ENCODE measurements at places on chromosomes 5 and 9.
A peak's percentile ranks its signal among the peaks of the same experiment; 100 is the strongest.

DNA sequence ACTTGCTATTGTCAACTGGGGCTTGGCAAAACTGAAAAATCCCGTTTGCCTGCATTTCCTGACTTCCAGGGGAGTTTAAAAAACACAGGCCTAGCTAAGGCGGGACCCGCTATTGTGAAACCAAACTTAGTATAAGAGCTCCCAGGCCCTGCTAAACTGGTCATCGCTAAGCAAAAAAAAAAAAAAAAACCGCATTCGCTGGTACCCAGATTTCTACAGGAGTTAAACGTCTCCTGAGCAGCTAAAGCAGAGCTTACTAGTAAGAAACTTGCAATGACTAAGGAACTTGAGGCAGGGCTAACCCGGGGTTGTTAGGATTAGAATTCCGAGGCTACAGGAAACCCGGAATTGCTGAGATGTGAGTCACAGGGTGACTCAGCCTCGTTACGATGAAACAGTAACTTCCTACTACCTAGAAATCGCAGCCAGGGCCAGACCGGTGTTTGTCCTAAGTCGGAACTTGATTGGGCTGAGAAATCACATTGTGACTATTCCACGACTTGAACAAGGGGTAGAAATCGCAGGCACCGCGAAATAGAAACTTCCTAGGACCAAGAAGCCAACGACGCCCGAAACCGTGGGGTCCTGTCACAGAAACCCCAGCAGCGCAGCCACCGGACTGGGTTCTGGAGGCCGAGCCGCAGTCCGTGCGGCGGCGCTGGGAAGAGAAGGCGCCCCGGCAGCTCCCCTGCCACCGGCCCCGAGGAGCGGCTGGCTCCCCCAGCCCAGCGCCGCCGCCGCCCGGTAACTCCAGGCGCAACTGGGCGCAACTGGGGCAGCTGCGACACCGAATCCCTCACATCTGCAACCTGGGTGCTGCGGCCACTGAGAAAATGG, 89.4 kb downstream of the ANXA2R start:
- peak; percentile 53 for DNase-seq

DNA sequence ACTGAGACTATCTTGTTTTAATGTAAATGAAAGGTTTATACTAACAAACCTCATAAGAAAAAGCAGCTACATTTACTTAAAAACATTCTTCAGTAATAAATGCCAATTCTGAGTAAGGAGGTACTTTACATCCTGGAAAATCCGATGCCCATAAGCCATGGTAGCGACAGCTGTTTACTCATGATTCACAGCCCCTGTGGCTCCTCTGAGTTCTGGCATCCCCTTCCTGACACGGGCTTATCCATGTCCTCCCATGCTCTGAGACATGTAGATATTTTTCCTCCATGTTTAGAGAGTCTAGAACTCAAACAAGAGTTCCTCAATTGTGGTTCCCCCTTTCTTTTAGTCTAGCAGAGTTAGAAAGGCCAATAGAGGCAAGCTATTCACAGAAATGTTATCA, 63.1 kb upstream of the DEPDC1B start:
- DNase-seq: no peak

DNA sequence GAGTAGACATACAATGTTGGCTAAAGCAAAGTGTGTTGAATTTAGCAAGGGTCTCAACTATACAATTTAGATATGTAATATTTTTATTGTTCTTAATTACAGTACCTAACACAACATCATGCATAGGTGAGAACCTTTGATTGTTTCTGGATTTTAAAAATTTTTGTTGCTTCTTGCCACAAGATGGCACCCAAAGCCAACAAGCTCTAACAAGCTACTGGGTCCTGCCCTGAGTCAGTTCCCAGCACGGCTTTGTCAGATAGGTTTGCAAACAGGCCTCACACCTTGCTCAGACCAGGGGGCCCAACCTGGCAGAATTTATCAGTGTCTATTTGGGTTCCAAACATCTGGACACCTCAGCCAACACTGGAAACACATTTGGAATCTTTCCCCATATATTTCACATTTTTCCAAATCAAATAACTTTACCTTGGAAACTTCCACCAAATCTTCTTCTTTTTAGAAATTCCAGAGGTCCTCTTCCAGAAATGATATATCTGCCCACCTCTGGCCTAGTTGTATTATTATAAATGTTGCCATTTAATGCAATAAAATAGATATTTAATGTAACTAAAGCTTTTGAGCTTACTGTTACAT, 49.5 kb upstream of the EGFLAM start:
- DNase-seq: no peak

- no peak for DNase-seq
Observed at GRCh38 chr5:77024490-77024889, 5.7 kb upstream of the AGGF1 start.

GRCh38 chr5:109859537-109859936, 169.8 kb downstream of the MAN2A1 start:
- DNase-seq: no peak

DNA sequence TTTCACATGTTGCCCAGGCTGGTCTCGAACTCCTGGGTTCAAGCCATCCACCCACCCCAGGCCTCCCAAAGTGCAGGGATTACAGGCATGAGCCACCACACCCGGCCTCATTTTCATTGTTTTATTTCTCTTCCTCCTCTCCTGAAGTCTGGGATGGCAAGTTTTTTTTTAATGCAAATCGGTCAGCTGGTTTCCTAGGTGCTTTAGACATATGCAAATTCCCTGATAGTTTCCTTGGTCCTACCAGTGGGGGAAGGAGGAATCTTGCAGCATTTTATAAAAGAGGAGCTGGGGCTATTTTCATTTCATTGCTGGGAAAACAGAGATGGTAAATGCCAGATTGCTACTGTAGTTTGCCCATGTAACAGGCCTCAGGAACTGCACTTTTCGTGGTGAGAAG, 179.4 kb downstream of the ACTL7B start:
- DNase-seq: no peak

GRCh38 chr5:158888206-158888605, 211.5 kb downstream of the EBF1 start:
- no peak for DNase-seq

GRCh38 chr9:20989923-20990341, 41.5 kb downstream of the HACD4 start:
- no peak for DNase-seq

GRCh38 chr9:106019039-106019680, 324.8 kb downstream of the TMEM38B start:
- DNase-seq: no peak

- DNase-seq: no peak
Observed at GRCh38 chr5:81759632-81760005, 8.7 kb upstream of the SSBP2 start.

- no peak for DNase-seq
Observed at GRCh38 chr5:113319256-113320053, 115.3 kb downstream of the TSSK1B start.

DNA sequence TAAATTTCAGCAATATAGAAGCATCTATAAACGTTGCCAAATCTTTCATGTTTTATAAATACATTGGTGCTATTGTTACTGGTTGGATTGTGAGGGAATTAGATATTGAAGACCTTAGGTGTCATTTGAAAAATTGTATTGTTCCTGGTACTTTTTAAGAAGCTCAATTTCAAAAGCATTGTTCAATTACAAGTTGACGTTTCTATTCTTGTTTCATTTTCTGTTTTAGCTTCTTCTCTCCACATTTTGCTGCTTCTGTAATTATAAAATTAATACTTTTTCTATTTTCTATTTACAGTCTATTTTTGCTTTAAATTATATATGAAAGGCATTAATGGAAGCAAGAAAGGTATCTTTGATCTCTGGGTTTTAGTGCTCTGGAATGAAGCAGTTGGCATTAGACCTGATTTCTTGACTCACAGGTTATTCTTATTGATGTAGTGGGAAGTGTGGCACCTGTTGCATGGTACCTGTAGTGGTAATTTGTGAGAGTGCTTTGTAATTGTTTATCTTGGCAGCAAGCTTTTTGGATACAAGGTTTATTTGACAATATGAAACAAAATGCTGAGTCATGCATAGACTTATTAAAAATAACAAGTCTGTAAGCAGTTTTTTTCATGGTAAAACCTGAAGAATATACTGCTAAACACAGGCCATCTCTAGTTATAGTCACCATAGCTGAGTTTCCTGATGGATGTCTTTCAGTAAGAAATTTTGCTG, 13.2 kb downstream of the MACIR start:
- DNase-seq: no peak

GRCh38 chr5:135578305-135578684, 496 bp downstream of the CXCL14 start:
- DNase-seq: no peak

GRCh38 chr9:86653466-86653865, 293.8 kb downstream of the GAS1 start:
- no peak for DNase-seq

DNA sequence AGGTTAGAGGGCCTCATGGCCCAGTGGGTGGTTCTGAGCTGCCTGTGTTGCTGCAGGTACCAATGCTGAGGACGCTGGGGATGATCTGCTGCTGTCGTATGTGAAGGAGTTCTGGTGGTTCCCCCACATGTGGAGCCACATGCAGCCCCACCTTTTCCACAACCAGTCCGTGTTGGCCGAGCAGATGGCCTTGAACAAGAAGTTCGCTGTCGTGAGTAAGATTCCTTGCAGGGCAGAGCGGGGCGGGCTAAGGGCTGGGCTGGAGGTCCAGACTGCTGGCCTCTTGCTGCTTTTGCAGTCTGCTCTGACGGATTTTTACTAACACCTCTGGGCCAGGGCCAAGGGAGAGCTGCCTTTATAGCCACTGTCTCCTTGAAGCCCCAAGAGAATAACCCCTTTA, 26.9 kb downstream of the NDST1 start:
- no peak for DNase-seq

DNA sequence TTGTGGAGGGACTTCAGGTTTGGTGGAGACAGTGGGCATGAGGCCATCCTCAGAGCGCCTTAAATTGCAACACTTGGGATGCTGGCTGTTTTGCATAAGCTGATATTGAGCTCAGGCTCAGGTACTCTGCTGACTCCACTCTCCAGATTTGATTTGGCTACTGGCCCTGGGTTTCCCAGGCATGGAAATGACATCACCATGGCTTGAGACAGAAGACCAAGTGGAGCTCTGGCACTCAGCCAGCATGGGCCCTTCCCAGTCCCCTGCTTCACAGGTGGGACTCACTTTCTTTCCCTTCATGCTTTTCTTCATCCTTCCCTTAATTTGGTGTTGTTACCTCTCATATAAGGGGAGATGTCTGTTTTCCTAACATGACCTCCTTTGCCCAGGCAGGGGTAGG, 72.0 kb upstream of the IL12B start:
- DNase-seq: no peak

- DNase-seq: no peak
Observed at GRCh38 chr9:111952559-111952958, 55.9 kb downstream of the UGCG start.

DNA sequence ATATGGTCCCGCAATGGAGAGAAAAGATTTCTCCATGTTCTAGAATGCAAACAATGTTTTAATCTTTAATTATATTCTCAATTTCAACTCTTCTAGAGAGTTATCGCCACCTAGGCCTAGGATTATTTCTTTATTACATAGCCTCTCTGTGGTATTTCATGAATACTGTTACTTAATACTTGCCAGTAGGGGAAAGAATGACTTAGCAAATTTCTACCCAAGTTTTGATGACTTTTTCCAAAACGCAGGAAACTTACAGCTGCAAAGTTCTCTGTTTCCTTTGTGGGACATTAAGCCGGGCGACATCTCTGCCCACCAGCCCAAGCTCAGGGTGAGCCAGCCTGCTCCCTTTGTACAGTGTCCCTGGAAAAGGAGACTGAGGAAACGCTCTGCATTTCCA, 73.8 kb downstream of the MED27 start:
- DNase-seq: no peak

DNA sequence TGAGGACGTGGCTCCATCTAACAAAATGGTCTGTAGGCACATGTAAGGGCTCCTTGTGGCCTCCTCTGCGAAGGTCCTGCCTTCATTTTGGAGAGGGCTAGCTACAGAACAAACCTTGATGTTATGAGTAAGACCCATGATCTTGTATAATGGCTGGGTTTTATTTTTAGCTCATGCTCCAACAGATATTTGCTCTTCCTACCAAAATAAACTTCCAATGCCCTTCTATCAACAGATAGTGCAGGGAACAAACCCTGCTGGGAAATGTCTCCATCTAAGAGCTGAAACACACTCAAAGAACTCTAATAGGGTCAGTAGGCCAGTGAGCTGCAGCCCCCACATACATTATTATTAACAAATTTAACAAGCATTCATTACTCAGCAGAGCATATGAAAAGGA, 189.5 kb downstream of the LURAP1L start:
- no peak for DNase-seq

- no peak for DNase-seq
Observed at GRCh38 chr5:132469380-132470009, 21.1 kb downstream of the IRF1 start.

DNA sequence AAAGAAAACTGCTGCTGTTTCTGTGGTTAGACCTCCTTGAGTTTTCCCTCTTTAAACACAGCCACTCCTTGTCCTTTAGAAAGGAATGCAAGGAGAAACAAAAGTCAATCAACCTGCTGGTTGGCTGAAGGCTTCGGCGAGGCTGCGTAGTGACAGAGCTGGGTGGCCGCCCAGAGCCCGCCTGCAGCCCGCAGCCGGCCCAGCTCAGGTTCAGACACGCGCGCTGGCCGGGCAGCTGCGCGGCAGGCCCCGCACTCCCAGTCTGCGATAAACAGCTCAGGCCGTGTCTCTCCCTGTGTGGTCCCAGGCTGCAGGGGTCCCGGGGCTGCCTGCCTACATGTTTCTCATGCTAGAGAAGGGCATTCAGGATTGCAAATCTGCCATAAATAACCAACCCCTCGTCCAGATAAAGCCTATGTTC, 115.4 kb downstream of the HSD17B3 start:
- DNase-seq: no peak

DNA sequence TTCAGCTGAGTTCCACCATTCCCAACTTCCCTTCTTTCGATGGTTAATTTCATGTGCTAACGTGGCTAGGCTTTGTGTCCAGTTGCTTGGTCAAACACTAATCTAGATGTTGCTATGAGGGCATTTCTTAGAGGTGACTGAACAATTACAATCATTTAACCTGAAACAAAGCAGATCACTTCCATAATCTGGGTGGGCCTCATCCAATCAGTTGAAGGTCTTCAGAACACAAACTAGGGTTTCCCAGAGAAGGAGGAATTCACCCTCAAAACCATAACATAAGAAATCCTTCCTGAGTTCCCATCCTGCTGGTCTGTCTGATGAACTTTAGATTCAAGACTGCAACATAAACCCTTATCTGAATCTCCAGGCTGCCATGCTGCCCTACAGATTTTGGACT, 2381.7 kb downstream of the MAT2B start:
- no peak for DNase-seq

DNA sequence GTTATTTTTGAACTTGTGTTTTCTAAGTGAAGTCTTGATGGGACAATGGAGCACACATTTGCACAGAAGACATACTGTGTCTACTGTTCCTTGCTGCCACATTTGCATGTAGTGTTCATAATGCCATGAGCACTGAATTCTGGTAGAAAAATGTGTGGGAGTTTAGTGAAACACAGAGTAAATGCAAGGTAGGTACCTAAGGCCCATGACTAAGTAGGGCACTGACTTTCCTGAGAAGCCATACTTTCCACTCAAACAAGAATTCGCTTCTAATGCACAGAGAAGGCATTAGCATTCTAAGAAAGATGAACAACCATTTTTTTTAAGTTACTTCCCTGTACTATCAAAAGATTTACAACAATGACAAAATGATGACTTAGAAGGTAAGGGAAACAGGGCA, 282.2 kb downstream of the MAN2A1 start:
- DNase-seq: no peak

- no peak for DNase-seq
Observed at GRCh38 chr9:131744171-131744719, 4.4 kb upstream of the RAPGEF1 start.
